ENCODE measurements at places on chromosomes 13 and 19.
A peak's percentile ranks its signal among the peaks of the same experiment; 100 is the strongest.

GRCh38 chr19:38841787-38842438, 7.9 kb downstream of the HNRNPL start:
- no peak for DNase-seq

GRCh38 chr19:33806434-33806881, 9.8 kb downstream of the KCTD15 start:
- no peak for DNase-seq

DNA sequence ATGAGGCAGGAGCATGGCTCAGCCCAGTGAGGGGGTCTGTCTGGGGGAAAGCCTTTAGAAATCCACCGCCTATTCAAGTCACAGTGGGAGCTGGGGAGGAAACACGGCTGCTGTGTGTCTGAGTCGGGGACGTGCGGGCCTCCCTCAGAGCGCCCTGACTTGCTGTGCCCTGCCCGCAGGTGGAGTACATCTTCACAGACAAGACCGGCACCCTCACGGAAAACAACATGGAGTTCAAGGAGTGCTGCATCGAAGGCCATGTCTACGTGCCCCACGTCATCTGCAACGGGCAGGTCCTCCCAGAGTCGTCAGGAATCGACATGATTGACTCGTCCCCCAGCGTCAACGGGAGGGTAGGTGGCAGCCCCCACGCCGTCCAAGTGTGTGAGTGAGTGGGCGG, 137.8 kb upstream of the MCF2L start:
- DNase-seq, result no peak

DNA sequence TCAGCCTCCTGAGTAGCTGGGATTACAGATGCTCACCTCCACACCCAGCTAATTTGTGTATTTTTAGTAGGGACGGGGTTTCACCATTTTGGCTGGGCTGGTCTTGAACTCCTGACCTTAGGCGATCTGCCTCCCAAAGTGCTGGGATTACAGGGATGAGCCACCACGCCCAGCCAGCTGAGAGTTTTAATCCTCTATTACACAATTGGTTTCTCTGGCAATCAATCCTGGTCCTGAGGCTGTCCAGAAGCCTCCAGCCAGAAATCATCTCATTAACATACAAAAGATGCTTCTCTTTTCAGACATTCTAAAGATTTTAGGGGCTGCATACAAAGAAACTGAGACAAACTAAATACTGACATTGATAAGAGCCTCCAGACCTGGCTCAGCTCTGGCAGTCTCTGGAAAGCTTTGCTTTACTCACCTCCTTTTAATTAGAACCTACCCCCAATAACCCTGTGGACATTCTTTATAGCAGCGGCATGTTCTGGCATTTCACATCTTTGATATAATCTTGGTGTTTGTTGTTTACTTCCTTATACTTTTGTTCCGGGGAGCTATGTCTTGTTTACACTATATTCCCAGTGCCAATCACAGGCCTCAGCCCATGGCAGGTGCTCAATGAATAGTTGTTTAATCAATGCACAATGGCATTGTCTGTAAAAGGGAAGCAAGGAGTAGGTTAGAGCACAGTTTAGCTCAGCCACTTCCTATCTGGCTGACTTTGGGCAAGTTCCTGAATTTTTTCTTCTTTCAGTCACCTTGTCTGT, 4.1 kb upstream of the ZNF724 start:
- no peak for DNase-seq

- DNase-seq, result peak; percentile 32
These were observed 15.8 kb downstream of the GPR180 start for GRCh38 chr13:94617389-94618000.

GRCh38 chr19:48513289-48514122, 1.9 kb upstream of the LMTK3 start:
- peak; percentile 81 for DNase-seq

- peak; percentile 61 for DNase-seq
These were observed at the start of gene CCDC169 for GRCh38 chr13:36297366-36298338. CCDC169 (minus strand) TSS chr13:36297814; CDS start chr13:36297719, 95 bp downstream.

DNA sequence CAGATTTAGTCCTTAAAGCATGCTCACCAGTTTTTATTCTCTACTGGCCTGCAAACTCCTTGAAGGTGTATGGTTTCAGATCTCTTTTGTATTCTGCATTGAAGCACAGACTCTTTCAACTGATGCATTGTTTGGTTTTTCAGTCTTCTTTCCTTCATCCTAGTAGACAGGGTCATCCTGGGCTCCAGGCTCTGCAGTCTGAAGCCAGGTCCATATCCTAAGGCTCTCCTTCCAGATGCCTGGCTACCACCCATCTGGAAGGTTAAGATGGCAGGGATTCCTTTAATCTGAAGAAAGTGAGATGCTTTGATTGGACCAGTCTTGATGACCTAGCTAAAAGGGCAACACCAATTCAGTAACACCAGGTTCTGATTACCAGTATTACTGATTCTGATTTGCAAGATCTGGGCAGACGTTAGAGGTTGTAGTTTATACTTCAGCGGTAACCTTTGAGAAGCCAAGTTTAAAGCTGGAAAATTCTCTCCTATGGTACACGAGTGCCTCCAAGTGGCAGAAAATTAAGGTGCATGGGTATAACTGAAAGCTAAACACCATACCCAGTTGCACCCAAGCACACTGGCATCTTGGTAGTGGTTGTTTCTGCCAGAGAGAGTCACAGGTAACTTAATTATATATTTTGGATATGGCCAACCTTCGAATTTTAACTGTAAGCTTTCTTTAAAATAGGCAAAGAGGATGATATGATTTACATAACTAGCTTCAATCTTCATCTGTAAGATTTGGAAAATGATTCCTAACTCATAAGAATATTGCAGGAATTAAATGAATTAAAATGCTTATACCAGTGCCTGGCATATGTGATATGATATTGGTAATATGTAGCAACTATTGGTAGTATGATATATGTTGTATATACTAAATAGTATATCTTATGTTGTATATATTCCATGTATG, 1651.9 kb upstream of the MIR17HG start:
- DNase-seq, result peak; percentile 4

DNA sequence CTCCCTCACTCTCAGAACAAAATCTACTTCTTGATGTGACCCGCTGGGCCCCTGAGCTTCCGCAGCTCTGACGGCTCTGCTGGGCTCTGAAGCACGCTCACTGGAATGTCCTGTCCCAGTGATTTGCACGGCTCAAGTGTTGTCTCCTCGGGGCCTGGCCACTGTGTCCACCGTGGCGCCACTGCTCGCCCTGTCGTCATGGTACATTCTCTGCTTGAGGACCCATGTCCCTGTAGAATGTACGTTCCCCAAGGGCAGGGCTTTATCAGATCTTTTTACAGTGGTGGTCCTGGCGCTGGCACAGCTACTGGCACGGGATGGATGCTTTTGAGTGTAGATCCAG, 12.1 kb downstream of the KLHL26 start:
- no peak for DNase-seq

DNA sequence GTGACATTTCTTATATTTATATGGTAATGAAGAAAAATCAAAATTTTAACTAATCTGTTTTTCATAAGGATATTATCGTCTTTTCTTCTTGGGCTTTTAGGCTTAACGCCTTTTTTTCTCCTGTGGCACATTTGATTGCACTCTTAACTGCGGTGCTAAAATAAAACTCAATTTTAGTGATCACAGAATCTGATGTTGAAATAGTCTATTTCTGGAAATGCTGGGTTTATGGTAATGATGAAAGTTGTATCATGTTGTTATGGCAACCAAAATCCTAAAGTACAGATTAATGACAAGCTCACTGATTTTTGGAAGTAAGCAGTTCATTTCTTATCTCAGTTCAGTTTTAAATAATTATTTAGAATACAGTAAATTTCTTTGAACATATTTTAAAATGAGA, 85.3 kb downstream of the COG6 start:
- DNase-seq, result no peak

GRCh38 chr13:79457390-79457789, 23.6 kb upstream of the NDFIP2 start:
- no peak for DNase-seq

DNA sequence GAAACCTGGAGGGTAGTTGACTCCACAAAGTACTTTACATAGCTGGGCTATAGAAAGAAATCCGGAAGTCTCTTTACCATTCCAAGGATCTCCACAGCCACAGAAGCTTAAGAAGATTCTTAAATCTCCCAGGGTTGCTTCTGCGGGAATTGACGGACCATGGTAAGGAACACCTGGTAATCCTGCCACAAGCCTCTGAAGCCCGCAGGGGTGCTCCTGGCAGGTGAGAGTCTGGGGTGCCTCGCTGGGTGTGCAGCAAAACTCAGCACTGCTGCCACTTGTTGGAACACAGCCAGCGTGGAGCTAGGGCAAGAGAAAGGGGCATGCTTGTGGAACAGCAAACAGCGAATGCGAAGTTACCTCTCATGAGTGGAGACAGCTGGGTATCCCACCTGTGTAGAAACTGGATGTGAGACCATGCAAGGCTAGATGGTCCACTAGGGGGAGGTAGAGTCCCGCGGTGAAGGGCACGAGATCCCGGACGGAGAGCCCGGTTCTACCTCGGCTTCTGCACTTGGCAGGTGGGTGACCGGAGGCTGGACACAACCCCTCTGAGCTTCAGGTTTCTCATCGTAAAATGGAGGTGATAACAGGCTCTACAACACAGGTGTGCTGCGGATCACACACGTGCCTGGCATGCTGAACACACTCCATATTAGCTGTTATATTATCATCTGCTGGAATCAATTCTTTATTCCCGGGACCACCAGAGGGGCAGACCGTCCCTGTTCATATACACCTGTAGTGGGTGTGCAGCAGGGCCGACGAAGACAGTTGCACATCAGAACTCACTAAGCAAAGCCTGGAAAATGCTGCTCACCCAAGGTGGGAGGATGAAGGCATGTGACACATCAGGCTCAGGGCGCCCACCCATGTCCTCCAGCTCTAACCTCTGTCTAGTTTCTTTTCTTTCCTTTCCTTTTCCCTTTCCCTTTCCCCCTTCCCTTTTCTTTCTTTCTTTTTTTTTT, 24.1 kb upstream of the UBAC2 start:
- peak; percentile 82 for DNase-seq

DNA sequence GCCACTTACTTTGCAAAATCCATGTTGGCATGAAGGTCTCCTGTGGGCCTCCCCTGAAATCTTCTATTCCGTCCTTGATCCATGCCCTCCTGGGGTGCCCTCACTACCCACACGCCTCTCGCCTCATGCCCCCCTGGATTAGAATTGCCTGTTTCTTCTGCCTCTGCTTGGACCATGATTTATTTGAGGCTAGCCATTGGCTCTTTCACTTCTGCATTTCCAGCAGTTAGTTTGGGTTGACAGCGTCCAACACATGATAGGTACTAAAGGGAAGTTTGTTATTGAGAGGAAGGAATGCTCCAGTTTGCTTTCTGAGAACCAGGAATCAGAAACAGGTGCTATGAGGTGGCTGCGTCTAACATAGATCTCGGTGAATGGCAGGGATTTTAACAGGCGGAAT, 30.5 kb upstream of the TPTE2 start:
- DNase-seq, result no peak

- no peak for DNase-seq
These were observed 292.5 kb downstream of the UQCRFS1 start for GRCh38 chr19:28920269-28921066.

DNA sequence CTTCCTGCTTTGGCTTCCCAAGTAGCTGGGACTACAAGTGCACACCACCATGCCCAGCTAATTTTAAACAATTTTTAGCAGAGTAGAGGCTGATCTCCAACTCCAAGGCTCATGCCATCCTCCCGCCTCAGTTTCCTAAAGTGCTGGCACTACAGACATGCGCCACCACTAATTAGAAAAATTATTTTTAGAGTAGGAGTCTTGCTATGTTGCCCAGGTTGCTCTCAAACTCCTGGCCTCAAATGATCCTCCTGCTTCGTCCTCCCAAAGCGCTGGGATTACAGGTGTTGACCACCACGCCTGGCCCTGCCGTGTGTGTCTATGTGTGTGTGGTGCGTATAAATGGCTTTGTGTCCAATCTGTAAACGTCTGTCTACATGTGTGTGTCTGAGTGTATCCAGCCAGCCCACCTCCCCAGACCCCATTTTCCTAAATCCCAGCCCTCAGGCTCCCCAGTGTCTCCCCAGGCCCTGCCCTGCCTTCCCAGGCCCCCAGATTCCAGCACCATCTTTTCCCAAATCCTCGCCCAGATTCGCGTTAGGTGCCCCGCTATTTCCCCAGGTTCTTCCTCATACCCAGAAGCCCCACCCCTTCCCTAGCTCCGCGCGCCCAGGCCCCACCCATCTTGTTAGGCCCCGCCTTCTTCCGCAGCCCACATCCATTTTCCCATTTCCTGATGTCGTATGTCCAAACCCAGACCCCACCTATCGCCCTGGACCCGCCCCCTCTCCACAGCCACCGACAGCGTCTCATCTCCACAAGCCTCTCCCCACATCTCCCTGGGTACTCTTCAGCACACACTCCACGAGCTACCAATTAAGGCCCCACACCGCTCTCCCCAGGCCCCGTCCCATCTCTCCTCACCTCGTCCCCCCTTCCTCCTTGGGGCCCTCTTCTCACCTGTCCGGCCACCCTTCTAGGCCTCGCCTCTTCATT, 24.9 kb downstream of the SLC8A2 start:
- peak; percentile 24 for DNase-seq

- DNase-seq, result peak; percentile 63
These were observed 2.3 kb downstream of the TULP2 start for GRCh38 chr19:48896191-48896720.

GRCh38 chr13:74443631-74444030, 309.4 kb upstream of the KLF12 start:
- no peak for DNase-seq

DNA sequence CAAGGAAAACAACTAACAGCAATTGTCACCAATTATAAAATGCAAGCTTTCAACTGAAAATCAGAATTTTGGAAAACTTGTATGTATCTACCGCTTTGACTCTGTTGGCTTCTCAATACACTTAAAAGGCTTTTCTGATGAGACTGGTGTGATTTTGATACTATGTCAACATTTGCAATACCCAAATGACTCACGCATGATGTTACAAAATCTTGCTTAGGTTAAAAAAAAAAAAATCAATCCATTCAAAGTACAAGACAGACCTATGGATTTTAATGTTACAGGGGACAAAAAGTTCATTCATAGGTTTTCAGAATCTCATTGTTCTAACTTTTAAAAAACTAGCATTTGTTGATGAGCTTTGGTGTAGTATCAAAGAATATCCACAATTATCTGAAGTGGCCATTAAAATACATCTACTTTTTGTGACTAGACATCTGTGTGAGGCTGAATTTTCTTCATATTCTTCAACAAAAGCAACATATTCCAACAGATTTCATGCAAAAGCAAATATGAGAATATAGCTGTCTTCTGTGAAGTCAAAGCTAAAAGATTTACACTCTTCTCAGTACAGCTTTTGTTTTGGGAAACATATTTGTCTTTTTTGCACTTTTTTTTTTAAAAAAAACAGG, 10.7 kb downstream of the ELF1 start:
- peak; percentile 77 for DNase-seq

DNA sequence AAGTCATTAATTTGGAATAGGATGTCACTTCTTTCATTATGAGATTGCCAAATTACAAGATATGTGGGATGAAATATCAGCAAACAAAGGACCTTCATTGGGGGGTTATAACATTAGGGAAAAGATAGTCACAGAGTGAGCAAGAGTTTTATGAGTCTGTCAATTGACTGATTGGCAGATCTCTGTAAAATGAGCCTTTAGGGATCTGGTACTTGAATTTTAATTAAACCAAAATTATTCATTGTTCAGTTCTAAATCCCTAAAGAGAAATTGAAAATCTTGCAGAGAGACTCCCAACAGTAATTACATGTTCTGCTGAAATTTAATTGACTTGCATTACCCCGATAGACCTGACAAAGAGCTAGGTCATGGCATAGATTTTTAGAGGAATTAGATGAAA, 768.1 kb upstream of the SPRY2 start:
- DNase-seq, result no peak

Measured in activated CD4-positive, alpha-beta T cell treated with anti-CD3 and anti-CD28 coated beads, Interleukin-2, Interleukin-4, amounts not matched to agents 100 ng/mL and 50 ng/mL, durations not matched to agents 16 hours and 8 hours (primary cell).